Karpas-422 (cell line): ENCODE measurements at places on chromosomes 11 and 22.
A peak's percentile ranks its signal among the peaks of the same experiment; 100 is the strongest.

DNA sequence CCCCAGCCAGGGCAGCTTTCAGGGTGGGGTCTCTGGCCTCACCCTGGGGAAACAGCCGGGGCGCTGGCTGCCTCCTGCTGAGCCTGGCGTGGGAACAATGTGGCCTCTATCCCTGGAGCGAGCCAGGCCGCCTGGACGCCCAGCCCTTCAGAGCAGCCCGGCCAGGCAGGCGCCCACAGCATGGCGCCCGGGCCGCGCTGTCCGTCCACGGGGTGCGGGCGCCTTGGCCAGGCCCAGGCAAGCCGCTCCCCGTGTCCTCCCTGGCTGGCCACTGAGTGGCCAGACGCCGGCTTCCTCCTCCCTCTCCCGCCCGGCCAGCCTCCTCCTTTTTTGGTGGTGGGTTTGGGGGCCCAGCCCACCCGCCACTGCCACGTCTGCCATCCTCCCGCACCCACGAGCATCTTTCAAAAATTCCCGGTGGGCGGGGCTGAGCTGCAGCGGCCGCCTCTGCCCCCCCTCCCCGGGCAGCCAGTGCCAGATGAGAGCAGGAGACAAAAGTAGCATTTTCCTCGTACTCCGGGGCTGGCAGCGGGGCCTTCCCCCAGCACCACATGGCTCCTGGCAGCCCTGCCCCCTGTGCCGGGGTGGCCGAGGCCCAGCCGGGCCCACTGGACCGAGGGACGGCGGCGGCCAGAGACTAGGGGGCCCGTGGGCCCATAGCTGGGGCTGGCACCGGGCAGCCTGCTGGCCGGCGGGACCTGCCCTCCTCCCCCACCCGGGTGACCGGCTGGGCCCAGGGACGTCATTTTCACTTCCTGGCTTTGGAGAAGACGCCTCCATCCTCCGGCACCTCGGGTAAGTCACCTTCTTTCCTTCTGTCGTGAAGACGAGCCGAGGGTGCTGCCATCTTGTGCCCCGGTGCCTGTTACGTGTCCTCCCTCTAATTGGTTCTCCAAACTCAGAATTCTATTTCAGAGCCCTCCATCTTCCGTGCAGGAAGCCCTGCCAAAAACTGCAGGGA, 70.2 kb upstream of the PPARA start:
- no peak overlapping the region for H3K4me3 ChIP-seq
- no peaks in the 10 kb centered on the region for H3K27me3 ChIP-seq
- H3K4me1 ChIP-seq = no peaks in the 10 kb centered on the region

DNA sequence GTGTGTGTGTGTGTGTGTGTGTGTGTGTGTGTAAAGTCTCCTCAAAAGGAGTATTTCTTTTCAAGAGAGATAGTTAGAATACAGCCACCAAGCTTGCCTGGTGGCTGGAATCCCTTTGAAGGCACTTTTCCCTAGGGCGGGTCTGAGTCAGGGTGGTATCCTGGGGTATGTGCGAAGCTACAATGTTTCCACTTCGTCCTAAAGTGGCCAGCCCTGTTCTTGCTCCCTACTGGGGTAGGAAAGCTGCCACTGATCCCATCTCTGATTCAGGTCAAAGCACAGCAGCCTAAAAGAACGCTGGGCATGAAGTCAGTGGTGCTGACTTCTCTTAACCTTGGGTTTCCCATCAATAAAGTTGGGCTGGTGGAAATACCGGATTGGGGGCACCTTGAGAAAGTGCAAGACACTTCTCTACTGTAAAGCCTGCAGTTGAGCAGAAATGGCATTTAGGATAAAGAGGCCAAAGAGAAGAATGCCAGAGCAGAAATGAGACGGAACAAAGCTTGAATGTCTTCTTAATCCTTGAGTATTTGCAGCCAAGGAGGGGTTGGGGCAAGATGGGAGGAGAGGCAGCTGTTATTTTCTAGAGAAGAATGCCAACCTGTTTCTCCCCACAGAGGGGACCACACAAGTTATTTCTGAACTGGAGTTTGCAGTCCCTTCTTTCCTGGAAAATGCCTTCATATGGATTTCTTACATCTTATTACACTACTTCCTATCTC, 35.3 kb downstream of the ZNRF3 start:
- no peaks in the 10 kb centered on the region for H3K27me3 ChIP-seq
- H3K4me1 ChIP-seq = peaks cover 9% of the 10 kb centered on the region
- H3K36me3 ChIP-seq = no peaks in the 10 kb centered on the region
- no peak for DNase-seq
- H3K4me3 ChIP-seq = no peak overlapping the region
- H3K27ac ChIP-seq = no peak overlapping the region

DNA sequence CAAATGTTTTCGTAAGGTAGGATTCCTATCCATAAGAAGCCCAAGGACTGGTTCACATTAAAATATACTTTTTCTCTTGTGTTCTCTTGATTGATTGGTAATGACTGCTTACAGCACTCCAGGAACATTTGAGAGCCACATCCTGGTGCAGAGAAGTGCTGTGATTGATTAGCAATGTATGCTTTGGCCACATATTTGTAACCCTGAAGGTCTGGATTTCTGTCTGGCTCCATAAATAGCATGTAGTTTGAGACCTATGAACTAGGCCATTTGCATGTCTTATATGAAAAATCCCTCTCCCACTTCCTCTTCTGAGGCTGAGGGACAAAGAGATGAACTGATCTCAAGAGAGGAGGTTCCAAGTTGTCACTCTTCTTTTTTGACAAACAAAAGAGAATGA, 49.3 kb upstream of the CD44 start:
- H3K27ac ChIP-seq = no peak overlapping the region
- peaks cover 33% of the 10 kb centered on the region for H3K4me1 ChIP-seq
- DNase-seq = peak; percentile 85
- peak overlapping the region; percentile 43; the same call in 1 of the 2 replicates for H3K4me3 ChIP-seq
- H3K36me3 ChIP-seq = no peaks in the 10 kb centered on the region

GRCh38 chr11:67411785-67412152, 3.7 kb upstream of the CARNS1 start:
- DNase-seq = peak; percentile 65
- H3K4me3 ChIP-seq = no peak overlapping the region
- H3K36me3 ChIP-seq = no peaks in the 10 kb centered on the region
- H3K4me1 ChIP-seq = peaks cover 71% of the 10 kb centered on the region
- no peaks in the 10 kb centered on the region for H3K27me3 ChIP-seq

DNA sequence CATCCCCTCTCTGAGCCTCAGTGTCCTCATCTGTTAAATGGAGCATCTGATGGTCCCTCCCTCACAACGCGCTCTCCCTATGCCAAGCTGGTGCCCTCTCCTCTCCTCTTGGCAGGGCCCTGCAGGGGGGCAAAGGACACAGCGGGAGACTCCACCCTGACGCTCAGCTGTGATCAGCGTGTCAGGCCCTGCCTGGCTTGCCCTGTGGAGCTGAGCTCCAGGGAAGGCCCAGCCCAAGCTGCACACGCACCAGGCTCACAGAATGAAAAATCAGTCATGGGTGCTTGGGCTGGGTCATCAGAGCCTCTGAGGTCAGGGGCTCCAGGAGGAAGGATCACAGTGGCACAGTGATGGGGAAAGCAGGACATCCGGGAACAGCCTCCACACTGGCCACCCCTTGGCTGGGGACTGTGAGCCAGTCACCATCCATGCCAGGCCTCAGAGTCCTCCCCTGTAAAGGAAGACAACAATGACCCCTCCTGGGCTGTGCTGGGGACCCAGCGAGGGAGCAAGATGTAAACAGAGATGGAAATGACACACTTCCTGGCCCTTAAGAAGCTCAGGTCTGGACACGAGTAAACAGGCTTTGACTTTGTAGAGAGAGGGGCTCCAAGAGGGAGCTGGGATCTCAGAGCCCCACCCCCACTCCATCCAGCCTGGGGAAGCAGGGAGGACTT, 36.6 kb downstream of the RPL3 start:
- no peak for DNase-seq
- H3K4me1 ChIP-seq = peaks cover 3% of the 10 kb centered on the region; the same call in 1 of the 2 replicates
- no peaks in the 10 kb centered on the region for H3K27me3 ChIP-seq
- H3K4me3 ChIP-seq = no peak overlapping the region
- no peak overlapping the region for H3K27ac ChIP-seq

- H3K4me3 ChIP-seq = no peak overlapping the region
- no peaks in the 10 kb centered on the region for H3K36me3 ChIP-seq
- no peak overlapping the region for H3K27ac ChIP-seq
- H3K4me1 ChIP-seq = peaks cover 43% of the 10 kb centered on the region
These were observed 142.3 kb downstream of the NXPE2 start for GRCh38 chr11:114820621-114821020.

- no peak overlapping the region for H3K4me3 ChIP-seq
- DNase-seq = no peak
- H3K27me3 ChIP-seq = no peaks in the 10 kb centered on the region
- H3K27ac ChIP-seq = no peak overlapping the region
- H3K4me1 ChIP-seq = no peaks in the 10 kb centered on the region
- H3K36me3 ChIP-seq = no peaks in the 10 kb centered on the region
These were observed 8.3 kb downstream of the SEC14L6 start for GRCh38 chr22:30538280-30538679.

- no peaks in the 10 kb centered on the region for H3K36me3 ChIP-seq
- H3K27me3 ChIP-seq = no peaks in the 10 kb centered on the region
- H3K4me1 ChIP-seq = no peaks in the 10 kb centered on the region
- DNase-seq = no peak
These were observed 101.0 kb upstream of the AKIP1 start for GRCh38 chr11:8809939-8810539.

- no peak for DNase-seq
- H3K36me3 ChIP-seq = no peaks in the 10 kb centered on the region
- H3K27ac ChIP-seq = 0 out of 2 replicates have a peak overlapping the region, but pooled peaks have one; percentile 47
- H3K4me1 ChIP-seq = peaks cover 67% of the 10 kb centered on the region
These were observed 147.3 kb downstream of the FEZ1 start for GRCh38 chr11:125348674-125349309.

DNA sequence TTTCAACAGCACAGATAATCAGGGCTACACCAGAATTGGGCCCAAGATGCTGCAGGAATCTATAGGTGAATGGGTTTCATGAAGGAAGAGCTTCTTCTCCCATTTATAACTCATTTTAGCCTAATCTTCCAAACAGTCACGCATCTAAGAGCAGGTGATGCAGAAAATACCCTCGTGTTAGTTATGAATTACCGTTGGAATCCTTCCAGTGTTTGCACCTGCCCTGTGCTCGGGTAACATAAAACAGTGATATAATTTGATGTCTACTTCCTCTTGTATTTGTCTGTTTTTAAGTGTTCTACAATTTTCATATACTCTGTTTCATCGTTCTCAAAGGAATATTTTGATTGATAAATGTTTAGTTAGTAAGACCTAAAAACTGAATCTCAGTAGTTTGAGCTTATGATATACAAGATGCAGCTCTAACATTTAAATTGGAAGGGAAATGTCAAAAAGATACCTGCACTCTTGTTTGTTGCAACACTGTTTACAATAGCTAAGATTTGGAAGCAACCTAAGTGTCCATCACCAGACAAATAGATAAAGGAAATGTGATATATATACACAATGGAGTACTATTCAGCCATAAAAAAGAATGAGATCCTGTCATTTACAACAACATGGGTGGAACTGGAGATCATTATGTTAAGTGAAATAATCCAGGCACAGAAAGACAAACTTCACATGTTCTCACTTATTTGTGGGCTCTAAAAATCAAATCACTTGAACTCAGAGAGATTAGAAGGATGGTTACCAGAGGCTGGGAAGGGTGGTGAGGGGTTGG, 42.1 kb downstream of the PPARA start:
- H3K27me3 ChIP-seq = no peaks in the 10 kb centered on the region
- no peaks in the 10 kb centered on the region for H3K4me1 ChIP-seq
- no peak for DNase-seq
- no peak overlapping the region for H3K4me3 ChIP-seq
